ENCODE measurements at places on chromosomes 1 and 21.

DNA sequence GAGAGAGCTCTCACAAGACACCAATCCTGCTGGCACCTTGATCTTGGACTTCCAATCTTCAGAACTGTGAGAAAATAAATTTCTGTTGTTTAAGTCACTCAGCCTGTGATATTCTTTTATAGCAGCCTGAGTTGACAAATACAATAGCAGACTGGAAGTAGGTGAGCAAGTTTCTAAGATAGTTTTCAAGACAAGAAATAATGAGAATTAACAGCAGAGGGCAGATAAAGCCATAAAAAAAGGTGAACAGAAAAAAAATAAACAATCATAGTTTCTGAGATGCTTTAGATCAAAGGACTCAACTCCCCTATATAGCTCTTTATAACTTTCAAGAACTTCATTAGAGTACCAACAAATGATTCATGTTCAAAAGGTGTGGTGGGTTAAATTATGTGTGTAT, 119.8 kb downstream of the PLPPR5 start:
- DNase-seq, result no peak

DNA sequence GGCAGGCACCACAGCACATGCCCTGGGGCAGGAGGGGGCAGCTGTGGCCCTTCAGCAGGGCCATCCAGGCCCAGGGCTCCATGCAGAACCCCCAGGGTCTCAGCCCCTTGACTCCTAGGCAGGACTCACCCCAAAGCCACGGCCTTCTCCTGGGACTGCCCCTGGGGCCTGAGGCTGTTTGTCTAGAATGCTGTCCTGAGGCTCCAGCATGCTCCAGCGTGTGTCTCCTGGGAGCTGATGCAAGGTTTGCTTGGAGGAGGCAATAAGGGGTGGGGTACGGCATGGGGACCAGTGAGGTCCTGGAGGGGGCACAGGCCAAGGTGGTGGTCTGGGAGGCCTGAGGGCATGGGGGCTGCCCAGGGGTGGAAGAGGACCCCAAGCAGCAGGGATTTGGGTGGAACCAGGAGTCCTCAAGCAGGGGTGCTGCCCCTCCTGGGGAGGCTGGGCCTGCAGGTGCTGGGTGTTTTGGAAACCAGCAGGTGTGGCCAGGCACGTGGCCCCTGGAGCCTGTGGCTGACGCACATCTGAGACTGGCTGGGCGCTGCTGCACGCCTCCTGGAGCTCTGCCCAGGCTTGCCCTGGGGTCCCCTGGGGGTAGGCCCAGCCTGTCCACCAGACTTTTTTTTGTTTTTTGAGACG, 7.8 kb upstream of the CALML6 start:
- DNase-seq, result no peak

DNA sequence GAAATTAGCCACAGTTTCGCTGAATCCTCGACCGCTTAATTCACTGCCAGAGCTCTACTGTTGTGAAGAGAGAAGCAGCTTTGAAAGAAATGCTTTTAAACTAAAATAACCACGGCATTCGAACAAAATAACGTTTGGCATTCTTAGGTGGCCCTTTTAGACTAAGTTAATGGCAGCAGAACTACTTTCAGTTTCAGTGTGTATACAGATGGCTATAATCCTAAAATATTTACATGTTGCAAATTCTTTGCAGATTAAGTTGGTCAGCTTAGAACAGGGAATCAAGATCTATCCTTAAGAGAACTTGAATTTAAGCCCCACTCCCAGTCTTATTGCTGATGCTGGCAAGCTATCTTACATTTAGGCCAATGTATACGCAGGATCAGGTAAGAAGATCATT, 62.7 kb downstream of the ADSS2 start:
- peak; percentile 5 for DNase-seq

DNA sequence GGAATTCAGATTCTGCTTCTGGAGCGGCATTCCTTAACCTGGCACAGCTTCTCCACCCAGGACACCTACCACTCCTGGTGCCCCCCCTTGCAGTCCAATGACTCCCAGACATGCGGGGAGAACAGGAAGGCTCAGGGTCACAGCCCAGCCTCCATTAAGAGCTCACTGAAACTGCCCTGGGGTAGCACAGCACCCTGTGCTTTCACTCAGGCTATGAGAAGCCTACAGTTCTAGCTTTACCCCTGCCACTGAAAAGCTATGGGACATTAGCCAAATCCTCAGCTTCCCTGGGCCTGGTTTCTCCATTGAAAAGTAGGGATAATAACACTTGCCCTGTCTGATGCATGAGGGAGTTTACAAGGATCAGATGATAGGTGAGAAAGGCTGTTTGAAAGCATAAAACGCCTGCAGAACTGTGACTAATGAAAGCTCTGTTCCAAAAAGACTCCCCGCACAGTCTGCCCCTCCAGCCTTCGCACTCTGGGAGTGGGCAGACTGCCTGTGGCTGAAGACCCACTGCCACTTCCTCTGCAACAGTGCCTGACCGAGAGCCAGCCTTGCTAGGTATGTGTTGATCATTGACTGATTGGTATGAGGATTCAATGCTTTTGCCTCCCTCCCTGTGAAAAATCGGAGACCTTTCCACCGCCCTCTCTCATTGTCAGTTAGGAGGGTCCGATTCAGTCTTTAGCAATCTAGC, 2.7 kb upstream of the CLDN19 start:
- DNase-seq, result no peak

GRCh38 chr1:229642376-229642775, 16.3 kb downstream of the URB2 start:
- DNase-seq, result no peak

- no peak for DNase-seq
Measured at GRCh38 chr1:191648939-191649338, 509.3 kb upstream of the RGS18 start.

GRCh38 chr21:25115021-25115420, 492.3 kb downstream of the MRPL39 start:
- DNase-seq, result no peak

GRCh38 chr1:66402194-66402593, 131.8 kb upstream of the SGIP1 start:
- no peak for DNase-seq

- DNase-seq, result peak; percentile 43
Measured at GRCh38 chr1:217614200-217614712, 16.6 kb downstream of the GPATCH2 start.

GRCh38 chr1:229230140-229230892, 40.6 kb upstream of the RAB4A start:
- DNase-seq, result no peak

GRCh38 chr1:9420835-9421532, 118.3 kb upstream of the SLC25A33 start:
- DNase-seq, result no peak

GRCh38 chr1:69294171-69294570, 273.6 kb upstream of the LRRC7 start:
- DNase-seq, result peak; percentile 8

GRCh38 chr1:117171900-117172511, 38.7 kb downstream of the VTCN1 start:
- DNase-seq, result peak; percentile 92

- no peak for DNase-seq
Measured at GRCh38 chr1:198350456-198350855, 190.0 kb downstream of the ATP6V1G3 start.

DNA sequence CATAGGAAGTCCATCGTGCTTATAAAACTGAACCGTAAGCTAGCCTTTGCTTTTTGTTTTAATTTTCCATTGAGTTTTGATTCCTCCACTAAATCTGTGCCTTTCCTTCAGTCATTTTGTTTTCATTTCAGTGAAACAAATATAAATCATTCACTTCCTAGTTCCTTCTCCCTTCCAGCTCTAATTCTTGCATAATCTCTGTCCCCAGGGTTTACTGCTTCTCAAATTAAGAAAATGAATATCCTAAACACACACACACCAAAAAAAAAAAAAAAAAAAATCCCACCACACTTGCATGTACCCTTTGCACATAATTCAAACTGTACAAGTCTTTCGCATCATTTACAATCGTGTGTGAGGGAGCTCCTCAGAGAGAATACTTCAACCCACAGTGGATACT, 6.8 kb downstream of the KCNH1 start:
- DNase-seq, result no peak

GRCh38 chr21:27017246-27017645, 50.4 kb upstream of the ADAMTS5 start:
- no peak for DNase-seq

DNA sequence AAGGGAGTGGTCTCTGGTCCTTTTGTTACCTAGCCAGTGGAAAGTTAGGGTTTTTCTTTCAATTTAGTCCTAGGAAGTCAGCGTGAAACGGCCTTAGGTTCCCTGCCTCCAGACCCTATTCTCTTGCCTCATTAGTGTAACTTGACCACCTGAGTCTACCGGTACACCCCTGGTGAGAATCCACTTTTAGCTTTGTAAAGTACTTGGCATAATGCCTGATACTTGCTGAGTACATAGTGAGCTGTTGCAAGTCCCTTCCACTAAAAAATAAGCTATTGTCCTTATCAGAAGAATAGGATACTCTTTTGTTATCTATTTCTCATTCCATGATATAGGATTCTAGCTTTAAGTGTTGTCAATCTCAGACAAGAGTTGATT, 228.8 kb downstream of the ST6GALNAC3 start:
- DNase-seq, result no peak

- DNase-seq, result no peak
Measured at GRCh38 chr21:44753357-44753756, 42.0 kb upstream of the TSPEAR start.

DNA sequence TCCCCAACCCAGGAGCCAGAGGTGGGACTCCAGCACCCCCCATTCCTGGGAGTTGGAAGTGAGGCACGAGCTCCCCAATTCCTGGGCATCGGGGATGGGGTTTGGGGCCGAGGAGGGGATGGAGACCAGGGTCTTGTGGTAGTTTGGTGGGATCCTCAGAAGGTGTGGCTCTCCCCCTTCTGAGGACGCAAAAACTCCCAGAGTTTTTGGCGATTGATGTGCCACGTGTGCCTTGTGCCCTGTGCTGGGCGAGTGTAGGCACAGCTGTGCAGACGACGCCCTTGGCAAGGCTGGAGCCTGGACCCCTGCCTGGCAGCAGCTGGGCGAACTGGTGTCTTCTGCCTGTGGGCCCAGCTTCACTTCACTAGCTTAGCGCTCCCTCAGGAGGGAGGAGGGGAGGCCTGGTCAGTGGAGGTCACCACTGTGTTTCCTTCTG, 2.6 kb downstream of the GUK1 start:
- DNase-seq, result no peak

DNA sequence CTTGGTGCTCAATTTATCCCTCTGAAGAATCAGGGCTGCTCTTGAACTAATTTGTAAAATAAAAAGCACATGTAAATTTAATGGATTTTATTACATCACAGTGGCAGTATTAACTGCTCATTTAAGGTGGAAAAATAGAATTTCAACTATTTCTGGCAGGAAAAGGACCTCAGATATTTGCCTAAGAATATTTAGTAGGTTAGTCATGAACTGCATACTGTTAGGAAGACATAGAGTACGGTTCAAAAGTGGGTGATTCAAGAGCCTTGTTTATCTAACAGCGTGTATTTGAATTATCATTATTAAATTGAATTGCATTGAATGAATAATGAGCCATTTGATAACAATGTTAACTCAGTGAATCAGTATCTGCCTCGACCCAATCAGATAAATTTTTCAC, 248.8 kb upstream of the PBX1 start:
- no peak for DNase-seq

DNA sequence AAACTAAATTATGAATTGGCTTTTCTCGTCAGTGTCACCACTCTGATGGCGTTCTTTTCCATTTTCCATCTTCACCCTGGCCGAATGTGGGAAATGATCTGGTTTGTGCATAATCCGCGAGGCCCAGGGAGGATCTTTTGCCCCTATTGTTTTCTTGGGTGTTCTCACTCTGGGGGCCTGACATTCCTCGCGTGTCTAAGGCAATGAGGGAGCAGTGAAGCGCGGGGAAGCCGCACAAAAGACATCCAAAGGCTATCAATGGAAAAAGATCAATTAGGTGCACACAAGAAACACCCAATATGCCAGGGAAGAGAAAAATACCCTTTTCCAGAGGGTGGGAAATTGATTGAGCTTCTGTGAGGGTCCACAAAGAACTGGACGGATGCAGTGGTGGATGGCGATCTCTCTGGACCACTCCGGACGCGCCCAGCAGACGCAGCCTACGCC, 941 bp upstream of the C1orf21 start:
- peak; percentile 23 for DNase-seq

DNA sequence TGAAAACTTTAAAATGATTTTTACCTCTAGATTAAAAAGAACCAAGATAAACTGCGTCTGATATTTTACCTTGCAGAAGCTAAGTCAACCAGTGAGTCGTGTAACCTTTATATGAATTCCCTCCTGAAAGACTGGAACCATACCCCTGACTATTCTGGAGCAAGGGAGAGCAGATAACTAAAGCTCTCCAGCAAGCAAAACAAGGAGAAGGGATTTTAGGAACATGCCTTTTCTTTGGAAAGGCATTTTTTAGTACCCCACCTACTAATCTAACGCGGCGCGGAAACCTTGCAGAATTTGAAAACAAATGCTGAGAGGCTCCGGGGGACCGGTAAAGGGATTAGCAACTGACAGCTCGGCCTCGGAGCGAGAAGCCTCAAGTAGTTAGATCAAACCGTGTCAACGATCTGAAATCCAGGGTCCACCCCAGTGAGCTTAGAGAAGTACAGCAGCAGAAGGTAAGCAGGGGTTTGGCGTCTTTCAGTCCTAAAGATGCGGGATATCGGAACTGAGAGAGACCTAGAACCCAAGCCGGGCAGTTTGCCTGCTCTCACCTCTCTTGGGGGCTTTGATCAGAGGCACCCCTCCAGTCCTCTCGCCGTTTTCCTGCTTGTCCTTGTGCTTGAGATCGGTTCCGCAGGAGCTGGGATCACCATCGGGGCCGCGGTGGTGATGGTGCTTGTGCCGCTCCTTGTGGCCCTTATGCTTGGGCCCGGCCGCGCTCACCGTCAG, 954 bp downstream of the RSBN1 start:
- DNase-seq, result no peak

GRCh38 chr1:219749370-219749769, 136.5 kb upstream of the ZC3H11B start:
- no peak for DNase-seq

Data from foreskin melanocyte (primary cell).